Cardiac muscle cell (in vitro differentiated cells and primary cell): ENCODE measurements at places on chromosomes 12 and 14.

- no peak for DNase-seq
These were observed 268.4 kb downstream of the BCL11B start for GRCh38 chr14:99003646-99004045.

GRCh38 chr12:2679816-2680675, 114.7 kb upstream of the FKBP4 start:
- DNase-seq = no peak

DNA sequence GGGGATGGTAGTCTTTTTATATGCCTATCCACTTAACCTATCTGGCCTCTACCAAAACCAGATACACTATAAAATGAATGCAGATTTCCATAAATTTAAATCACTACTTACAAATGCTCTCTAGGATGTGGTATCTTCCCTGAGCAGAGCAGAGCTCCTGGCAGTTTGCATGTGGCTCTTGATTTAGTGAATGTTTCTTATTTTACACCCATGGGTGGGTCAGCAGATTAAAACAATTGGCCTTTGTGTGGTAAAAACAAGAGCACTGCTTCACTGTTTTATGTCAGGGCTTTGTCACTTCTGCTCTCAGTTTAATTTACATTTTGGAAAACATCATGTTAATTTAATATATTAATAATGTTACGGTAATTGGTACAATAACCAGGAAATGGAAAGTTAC, 5.5 kb downstream of the TAS2R19 start:
- DNase-seq = no peak

DNA sequence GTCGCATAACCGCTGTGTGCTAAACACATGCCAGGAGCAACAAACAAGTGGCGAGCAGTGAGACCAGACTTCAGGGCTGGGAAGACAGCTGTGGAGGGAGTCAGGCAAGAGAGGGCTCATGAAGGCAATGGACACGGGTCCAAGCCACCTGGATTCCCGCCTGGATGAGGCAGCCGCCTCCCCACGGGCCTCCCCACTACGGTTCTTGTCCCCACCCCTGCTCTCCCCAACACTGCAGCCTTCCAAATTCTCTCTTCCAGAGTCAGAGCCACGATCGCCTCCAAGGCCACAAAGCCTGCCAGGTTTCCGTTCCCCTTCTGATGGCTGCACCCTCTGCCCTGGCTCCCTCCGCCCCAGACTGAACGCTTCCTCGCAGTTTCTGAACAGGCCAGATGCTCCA, 36.1 kb upstream of the PIWIL1 start:
- no peak for DNase-seq
